ENCODE measurements at places on chromosomes 11 and 22.

DNA sequence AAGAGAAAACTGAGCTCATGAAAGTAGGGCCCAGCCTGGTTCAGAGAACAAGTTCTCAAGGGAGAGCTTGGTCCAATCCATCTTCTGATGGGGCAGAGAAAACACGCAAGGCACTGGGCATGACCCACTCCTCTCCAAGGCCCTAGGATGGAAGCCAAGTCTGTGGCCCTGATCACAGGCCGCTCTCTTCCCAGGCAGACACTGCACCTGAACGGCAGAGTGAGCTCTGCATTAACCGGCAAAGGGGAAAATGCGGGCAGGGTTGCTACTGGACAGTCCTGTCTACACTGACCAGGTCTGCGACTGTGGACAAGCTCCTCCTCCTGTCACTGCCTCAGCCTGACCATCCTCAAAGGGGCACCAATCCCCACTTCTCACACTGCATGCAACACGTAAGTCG, 49.3 kb downstream of the SGSM3 start:
- DNase-seq: no peak

GRCh38 chr11:61057615-61058014, 44.7 kb upstream of the CD5 start:
- no peak for DNase-seq

DNA sequence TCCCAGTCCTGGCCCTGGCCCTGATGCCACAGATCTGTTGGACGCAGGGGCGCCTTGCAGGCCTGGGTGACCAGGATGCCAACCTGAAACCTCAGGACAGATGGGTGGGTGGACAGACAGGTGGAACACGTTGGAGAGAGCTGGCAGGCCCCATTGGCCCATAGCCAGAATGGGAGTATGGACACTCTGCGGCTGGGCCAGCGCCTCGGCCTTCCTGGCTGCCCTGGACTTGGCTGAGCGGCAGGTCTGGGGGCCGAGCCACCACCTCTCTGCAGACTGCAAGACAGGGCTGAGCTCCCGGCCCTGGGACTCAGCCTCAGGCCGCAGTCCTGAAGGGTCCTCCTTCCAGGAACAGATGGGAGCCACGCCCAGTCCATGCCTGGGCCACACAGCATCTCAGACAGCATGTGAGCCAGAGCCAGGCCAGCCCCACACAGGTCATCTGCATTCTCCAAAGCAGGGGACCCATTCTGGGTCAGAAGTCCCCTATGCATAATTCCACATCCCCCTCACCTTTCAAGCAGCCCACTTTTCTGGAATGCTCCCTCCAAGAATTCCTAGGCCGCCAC, 14.1 kb downstream of the WNT7B start:
- DNase-seq: no peak

DNA sequence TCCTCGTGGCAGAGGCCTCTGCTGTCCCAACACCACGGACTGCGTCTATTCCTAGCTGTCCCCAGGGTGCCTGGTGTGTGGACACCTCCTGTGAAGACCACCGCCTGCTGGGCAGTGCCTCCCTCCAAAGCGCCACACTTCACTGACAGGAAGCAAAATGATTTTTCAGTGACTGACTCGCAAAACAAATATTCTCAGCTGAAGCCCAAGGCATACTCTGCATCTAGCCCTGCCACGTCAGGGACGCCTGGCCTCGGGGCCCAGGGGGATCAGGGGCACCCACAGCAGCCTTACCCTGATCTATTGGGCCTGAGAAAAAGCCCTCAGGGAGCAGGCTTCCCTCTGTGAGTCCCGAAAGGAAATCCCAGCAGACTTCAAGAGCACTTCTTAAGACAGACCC, 2.2 kb downstream of the BRD1 start:
- peak; percentile 32 for DNase-seq

DNA sequence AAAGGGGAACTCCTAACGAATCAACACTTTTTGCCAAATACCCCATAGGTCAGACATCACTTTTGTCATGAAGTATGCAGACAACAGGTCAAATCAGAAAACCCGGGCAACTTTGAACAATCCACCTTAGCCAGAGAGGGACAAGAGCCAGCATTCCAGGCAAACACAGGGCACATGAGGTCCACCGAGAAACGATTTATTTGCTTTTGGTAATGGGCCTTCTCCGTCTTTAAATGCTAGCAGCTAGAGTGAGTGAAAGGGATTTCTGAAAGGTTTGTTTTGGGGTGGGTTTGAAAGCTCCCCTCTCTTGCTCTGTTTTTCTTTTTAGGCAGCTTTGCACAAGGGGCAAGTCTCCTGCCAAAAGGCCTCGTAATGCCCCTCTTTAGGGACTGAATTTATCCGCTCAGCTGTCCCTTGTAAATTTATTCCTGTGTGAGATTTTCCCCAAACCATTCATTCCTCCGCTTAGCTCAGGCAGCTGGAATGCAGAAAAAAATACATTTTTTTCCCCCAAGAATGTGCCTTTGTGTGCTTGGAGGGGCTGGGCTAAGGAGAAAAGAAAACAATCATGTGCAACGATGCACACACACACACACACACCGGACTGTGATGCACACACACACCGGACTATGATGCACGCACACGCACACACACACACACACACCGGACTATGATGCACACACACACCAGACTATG, 196.9 kb downstream of the SNX19 start:
- no peak for DNase-seq

GRCh38 chr22:50599816-50600455, 657 bp upstream of the MAPK8IP2 start:
- peak; percentile 62 for DNase-seq

- DNase-seq: no peak
Observed at GRCh38 chr22:25080855-25081254, 118.8 kb upstream of the CRYBB3 start.

DNA sequence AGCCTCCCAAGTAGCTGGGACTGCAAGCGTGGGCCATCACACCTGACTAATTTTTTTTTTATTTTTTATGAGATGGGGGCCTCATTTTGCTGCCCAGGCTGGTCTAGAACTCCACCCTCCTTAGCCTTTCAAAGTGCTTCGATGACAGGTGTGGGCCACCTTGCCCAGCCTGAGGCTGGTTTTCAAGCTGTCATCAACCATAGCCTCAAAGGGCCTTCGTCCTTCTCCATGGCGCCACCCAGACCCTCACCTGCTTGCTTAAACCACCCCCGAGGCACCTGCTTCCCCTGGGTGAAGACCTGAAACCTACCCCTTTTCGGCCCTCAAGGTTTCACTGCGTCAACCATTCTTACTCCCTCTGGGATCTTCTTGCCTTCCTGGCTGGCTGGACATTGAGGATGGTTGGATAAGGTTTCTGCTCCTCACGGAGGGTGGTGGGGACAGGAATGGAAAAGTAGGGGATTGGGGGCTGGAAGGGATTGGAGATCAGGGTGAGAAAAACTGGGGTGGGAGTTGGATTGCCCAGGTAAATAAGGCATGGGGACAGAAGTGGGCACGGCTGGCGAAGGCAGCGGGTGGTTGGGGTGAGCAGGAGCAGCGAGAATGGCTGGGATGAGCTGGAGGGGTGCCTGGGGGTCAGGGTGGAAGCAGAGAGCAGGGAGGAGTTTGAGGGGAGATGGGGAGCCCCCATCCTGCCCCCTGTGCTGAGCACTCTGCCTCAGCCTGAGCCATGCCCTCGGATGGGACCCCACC, 2.8 kb upstream of the ACR start:
- DNase-seq: no peak

GRCh38 chr11:133545199-133545803, 13.0 kb upstream of the OPCML start:
- peak; percentile 18 for DNase-seq

- no peak for DNase-seq
Observed at GRCh38 chr11:123330471-123330870, 99.6 kb upstream of the GRAMD1B start.

DNA sequence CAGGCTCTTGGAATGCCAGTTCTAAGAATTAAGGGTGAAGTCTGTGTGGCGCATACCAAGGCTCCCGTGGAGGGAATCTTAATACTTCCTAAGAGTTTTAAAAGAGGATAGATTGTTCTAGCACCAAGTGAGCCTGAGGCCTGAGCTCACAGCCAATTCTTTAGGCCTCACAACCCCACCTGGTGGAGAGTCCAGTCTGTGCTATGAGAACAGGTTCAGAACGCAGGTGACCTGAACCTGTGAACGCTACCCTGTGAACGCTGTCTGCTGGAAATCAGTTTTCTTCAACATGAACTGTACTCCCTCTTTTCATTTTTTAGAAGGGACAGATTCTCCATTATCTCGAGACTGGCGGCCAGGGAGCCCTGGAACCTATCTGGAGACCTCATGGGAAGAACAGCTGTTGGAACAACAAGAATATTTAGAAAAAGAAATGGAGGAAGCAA, 43.2 kb upstream of the DLAT start:
- DNase-seq: peak; percentile 90

DNA sequence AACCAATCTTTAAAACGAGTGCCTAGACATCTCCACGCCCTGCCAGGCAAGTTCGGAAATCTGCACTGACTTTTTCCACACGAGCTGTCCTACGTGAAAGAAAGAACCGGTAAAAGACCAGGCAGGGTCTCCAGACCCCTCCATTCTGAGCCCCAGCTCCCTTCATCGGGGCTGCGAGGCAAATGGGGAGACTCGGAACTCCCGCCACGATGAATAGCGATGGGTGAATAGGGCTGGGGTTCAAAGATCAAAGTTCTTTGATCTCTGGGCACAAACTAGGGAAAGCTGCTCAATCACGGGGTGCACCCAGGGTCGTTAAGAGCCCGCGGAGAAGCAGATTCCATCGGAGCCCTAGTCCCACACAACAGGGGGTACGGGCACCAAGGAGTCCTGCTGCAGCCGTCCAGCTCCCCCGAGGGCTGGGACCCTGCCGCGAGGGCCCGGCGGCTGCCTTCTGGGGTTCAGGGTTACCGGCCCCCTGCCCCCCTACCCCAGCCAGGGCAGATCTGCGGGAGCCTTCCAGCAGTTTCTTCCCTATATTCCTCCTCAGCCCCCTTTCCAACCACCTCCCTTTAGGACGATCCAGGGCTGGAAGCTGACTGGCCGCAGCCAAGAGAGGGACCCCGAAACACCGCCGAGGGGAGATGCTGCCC, 1.1 kb downstream of the LRP4 start:
- no peak for DNase-seq

DNA sequence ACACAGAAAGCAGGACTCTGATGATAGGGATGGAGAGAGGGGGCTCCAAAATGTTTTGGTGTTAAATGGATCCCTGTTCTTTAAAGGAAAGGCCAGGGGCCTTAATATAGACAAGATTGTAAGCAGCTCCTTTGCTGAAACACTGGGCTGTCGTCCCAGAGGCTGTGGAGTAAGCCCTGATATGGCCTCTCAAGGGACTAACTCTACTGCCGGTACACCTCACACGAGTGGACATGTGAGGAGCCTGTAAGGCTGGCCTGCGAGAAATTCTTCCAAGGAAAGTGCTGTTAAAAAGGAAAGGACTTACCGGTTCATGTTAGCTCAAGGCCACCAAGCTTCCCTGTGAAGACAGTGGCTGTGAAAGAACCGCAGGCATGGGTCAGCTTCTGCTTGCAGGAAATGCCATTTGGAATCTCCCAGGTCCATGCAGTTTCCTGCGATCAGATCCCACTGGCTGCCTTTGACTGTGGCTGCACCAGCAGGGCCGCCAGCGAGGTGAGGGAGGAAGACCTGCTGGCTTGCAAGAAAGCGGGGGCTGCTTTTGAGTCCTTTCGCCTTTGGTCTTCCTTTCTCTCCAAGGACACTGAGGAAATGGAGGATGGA, 106.6 kb downstream of the PRR5L start:
- no peak for DNase-seq

DNA sequence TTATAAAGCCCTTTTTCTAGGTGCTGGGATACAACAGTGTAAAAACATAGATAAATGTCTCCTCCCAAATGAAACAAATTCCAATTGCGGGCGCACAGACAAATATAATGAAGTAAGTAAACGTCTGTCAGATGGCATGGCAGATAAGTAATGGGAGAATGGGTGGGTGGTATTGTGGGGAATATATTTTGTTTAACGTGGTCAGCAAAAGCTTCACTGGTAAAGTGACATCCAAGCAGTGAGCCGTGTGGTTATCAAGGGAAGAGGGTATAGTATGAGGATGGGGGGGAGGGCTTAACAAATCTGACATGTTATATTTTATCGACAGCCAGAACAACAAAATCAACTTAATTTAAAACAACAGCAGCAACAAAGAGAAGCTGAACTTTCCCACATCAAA, 1.2 kb downstream of the SVIP start:
- DNase-seq: peak; percentile 21

DNA sequence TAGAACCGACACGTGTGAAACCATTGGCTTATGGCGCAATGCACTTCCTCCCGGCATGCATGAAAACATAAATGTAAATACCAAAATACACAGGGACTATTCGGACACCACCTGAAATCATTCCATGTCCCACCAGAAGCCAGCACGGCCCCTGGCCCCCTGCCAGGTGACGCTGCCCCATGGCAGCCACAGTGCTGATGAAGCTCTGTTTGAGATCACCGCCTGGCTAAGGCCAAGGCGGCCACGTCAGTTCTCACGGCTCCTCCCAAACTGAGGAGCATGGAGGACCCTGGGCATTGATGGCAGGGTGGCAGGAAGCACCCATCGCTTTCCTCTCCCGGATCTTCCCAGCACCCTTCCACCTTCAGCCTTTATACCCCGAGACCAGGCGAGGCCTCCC, 89.5 kb downstream of the CDKN1C start:
- DNase-seq: no peak

GRCh38 chr11:3202759-3203158, 15.9 kb downstream of the MRGPRG start:
- DNase-seq: no peak

- no peak for DNase-seq
Observed at GRCh38 chr22:18154821-18155390, 4.9 kb downstream of the USP18 start.

GRCh38 chr11:64858467-64859263, 14.2 kb upstream of the CDC42BPG start:
- DNase-seq: no peak

GRCh38 chr11:9982127-9982795, 311.8 kb downstream of the SBF2 start:
- no peak for DNase-seq

DNA sequence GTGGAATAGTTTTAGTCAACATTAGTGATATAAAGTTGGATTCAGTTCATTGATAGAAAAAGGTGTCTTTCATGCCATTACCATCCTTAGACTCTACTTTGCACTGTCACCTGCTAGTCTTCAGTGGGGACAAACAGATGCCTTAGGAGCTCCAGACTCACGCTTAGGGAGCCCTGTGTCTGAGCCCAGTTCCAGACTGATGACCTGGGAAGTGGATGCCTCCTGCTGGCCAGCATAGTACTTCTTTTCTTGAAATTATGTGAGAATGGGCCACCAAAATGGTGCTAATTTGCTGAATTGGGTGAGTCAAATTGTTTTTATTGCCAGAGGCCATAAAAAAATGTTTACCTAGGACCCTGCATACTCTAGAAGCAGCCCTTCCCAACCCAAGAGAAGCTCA, 53.9 kb downstream of the NOX4 start:
- peak; percentile 23 for DNase-seq

GRCh38 chr22:32684822-32685187, 116.7 kb upstream of the TIMP3 start:
- no peak for DNase-seq

Measured in DMS53 (cell line).